NCI-H1417 treated with DMSO at 0.1 percent for 48 hours (cell line): ENCODE measurements at places on chromosomes 1 and 21.

DNA sequence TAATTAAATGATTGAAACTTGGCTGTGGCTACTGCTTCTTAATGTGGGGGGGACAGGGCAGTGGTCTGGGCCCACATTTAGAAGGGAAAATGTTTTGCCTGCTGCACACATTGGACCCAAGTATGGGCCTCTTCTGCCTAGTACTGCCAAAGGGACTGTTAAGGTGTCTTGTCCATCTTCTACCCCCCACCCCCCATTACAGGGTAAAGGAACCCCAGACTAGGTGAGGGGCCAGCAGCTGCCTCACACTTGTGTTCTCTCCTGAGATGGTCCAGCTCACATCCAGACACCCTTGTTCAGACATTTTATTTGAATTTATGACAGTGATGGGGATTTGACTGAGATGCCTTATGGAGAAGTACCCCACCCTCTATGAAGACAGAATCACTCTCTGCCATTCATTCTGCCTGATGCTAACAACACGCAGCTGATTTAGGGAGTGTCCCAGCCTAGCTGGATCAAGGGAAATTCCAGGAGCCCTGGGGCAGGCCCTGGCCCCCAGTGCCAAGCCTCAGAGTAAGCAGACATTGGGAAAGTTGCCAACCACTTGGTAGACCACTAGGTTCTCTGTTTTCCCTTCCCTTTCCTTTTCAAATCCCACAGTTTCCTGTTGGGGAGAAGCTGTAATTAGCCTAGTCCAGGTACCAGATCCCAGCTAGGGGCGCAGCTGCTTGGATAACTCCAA, 42.1 kb downstream of the YARS1 start:
- no peak for DNase-seq

- no peak for DNase-seq
Measured at GRCh38 chr1:217456261-217456660, 174.6 kb downstream of the GPATCH2 start.

DNA sequence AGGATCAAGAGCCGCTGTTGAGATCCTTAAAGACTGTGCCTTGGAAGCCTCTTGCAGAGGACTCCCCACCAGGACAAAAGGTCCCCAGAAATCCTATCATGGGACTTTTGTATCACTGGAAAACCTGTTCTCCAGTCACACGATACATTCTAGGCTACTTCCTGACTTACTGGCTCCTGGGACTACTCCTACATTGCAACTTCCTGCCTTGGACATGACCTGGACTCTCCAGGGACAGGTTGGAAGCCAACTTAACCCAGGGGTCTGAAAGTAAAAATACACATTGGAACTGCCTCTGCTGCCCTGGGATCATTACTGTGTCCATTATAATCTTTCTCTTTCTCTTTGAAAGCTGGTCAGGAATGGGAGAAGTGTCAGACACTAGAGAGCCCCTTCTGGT, 9.9 kb downstream of the PIGV start:
- no peak for DNase-seq

- DNase-seq, result no peak
Measured at GRCh38 chr1:116952738-116953275, 43.1 kb downstream of the PTGFRN start.

DNA sequence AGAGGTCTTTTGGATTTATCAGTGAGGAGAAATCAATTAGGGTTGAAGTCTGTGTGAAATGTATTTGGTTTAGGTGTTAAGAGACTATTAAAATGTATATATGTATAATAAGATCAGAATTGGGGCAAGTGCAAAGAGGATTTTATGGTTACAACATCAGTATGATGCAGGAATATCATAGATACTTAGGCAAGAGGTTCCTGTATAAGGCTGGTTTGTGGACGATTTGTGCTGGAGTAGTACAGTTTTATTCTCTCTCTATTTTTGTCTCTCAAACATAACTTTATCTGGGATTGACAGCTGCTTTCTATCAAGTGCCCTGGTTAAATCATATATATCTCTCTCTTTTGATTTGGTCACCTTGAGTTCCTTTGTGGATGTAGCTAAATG, 142.5 kb downstream of the CTH start:
- no peak for DNase-seq

DNA sequence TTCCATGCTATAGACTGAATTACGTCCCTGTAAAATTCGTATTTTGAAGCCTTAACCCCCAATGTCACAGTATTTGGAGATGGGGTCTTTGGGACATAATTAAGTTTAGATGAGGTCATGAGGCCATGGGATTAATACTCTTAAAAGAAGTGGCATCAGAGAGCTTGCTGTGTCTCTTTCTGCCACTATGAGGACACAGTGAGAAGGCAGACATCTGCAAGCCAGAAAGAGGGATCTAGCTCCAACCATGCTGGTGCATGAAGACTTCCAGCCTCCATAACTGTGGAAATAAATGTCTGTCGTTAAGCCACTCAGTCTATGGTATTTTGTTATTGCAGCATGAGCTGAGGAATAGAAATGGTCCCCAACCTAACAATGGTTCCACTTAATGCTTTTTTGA, 99.0 kb downstream of the LTN1 start:
- no peak for DNase-seq

GRCh38 chr1:71413441-71414175, 332.8 kb upstream of the ZRANB2 start:
- no peak for DNase-seq

DNA sequence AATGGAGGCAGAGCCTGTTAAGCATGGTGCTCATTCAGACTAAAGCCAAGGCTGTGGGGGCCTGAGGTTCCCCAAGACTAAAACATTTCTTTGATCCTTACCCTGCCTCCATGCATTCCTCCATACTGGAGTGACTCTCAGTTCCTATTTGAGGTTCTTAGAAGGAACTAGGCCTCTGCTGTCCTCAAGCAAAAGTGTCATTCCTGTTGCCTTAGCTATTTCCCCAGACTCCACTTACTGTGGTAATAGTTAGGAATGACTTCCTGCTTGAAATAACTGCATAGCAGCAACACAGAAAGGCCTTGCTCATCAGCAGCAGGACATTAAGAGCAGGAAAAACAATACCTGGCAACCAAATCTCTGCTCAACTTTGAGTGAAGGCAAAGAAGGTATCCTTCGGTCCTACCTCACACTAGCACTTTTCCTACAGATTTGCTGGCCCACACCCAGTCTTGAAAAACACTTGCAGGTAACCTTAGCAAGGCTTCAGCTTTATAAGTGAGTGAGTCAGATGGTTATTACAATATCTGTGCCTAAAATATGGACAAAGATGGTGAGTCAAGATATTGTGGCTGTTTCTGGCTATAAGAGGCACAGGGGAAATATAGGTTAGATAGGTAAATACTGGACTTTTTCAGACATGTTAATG, 14.8 kb downstream of the LRRC41 start:
- no peak for DNase-seq

DNA sequence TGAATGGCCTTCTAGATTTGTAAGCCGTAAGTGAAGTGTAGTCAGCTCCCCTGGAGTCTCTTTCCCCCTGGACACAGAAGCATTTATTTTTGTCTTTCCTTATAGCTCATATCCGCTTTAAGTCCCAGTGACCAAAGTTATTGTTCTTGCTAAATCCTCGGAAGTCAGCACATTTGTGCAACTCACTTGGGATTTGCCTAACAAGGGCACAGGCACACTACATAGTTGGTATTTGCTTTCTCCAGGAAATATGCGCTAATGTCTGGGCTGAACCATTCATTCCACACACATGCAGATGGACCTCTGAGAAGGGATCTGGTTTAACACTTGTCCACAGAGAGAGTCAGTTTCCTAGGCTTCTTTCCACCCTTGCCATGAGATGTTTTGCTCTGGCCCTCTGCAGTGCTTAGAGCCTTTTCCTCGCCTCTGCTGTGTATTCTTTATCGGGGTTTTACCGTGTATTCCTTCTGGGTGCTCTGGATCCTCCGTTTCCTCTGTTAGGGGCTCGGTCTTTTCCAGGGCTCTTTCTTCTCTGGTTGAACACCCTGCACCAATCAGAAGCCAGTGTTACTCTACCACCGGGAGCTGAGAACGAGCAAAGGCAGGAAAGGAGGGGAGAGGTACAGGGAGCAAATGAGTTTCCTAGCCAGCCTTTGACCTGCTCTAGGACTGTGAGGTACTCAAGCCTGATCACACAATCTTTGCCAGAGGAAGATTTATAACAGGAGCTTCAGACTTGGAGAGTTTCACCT, 72.4 kb downstream of the ABCA4 start:
- no peak for DNase-seq

GRCh38 chr21:37172646-37173045, 94.5 kb downstream of the VPS26C start:
- DNase-seq, result no peak

DNA sequence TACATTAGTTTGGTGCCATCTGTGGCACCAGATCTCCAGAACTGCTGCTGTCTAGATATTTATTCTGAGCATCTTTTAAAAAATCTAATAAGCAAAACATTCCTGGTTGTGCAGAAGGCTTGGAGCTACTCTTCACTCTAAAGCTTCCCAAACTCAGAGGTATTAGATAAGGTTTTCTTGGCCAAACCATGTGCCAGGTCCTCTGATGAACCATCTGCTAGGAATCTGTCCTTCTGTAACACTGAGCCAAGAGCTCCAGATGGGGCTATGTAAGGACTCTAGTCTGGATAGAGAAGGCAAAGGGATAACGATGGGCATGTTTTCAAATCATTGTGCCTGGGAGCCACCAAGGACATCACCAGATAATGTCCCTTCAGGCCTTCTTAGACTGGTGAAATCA, 410.6 kb downstream of the NTNG1 start:
- no peak for DNase-seq

- no peak for DNase-seq
Measured at GRCh38 chr1:197735461-197735860, 39.8 kb downstream of the DENND1B start.

GRCh38 chr1:222948079-222948478, 133.2 kb downstream of the DISP1 start:
- no peak for DNase-seq

- no peak for DNase-seq
Measured at GRCh38 chr1:7463526-7463925, 307.6 kb upstream of the VAMP3 start.

DNA sequence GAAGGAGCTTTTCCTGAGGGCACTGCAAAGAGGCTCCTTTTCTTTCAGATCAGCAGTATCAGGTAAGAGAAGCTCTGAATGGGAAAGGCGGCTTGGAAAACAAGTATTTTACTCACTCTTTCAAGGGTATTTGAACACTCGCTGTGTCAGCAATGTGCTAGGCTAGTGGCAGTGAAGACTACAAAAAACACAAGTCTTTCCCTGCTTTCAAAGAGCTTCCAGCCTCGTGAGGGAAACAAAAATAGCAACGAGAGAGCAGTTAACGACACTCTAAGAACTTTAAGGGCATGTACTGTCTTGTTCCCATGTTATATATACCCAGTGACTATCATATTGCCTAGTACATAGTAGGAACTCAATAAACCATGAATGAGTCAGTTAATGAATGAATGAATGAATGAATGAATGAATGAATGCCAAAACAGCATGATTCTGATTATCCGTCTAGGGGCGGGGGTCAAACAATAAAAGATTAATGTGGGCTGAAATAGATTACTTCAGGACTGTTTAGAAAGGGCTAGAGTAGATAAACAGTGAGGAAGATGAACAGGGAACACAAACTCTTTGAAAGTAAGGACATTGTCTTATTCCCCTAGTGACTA, 14.2 kb upstream of the MCOLN3 start:
- DNase-seq, result no peak

DNA sequence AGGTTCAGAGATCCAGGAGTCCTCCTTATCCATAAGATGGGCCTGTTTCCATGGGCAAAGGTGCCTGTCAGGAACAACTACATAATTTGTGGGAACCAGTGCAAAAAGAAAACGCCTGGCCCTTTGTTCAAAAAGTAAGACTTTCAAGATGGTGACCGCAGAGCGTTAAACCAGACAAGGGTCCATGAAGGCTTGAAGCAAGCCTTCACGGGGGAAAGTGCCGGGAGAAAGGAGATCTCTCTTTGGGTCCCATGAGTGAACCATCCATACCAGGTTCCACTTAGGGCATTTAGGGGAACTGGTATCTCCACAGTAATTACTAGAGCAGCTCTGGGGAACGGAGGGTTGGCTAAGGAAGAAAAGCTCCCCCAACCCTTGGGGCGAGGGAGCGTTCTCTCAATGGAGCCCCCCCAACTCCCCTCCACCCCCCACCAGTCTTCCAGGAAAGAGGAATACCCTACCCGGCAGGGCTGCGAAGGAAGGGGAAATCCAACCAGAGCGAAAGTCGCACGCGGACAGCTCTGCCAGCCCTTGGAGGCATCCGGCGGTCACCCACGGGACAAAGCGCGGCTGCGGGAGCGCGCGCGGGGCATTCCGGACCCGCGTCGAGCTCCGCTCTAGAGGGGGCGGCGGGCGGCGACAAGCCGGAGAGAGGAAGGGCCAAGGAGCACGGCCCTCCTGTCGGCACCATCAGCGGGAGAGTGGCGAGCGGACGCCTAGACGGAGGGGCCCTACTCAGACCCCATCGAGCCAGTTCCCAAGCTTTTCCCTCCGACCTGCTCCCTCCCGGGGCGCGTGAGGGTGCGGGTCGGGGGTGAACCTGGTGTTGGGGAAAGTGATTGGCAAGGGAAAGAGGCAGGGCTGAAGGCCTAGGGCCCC, 687 bp upstream of the RASSF5 start:
- no peak for DNase-seq
